ENCODE measurements at places on chromosomes 5 and 9.

- no peak for DNase-seq
These were observed 195.5 kb downstream of the SNCAIP start for GRCh38 chr5:122507581-122507980.

- no peak for DNase-seq
These were observed 49.7 kb downstream of the FAM174A start for GRCh38 chr5:100584889-100585288.

DNA sequence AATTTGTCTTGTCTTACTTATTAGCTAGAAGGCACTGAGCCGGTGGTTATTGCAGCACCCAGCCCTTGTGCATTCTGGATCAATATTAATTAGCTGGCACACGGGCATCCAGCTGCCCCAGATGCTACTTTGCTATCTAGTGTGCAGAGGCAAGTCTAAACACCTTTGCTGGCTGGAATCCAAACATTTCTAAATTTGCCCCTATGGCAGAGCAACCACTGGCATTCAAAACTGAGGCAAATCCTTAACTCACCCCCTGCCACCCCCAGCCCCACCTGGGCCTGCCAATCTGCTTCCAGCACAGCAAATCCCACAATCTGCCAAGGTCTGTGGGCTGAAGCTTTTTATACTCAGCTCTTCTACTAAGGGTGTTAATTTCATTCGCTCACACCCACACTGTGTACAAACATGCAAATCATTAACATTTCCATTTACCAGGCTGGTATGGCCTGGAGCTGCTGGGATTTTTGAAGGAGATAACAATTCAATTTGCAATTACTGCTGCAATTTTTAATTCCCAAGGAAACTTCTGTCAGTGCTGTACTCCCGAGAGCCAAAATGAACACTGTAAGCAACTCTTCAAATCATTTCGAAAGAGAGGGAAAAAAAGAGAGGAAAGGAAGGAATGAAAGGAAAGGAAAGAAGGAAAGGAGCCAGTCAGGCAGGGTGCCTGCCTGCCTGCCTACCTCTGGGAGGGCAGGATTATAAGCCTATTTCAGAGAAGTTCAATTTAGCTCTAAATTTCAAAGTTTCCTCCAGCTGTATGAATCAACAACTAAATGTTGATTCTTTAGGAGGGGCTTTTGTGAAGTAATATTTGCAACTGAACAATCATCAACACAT, 35.5 kb downstream of the RAPGEF1 start:
- no peak for DNase-seq

DNA sequence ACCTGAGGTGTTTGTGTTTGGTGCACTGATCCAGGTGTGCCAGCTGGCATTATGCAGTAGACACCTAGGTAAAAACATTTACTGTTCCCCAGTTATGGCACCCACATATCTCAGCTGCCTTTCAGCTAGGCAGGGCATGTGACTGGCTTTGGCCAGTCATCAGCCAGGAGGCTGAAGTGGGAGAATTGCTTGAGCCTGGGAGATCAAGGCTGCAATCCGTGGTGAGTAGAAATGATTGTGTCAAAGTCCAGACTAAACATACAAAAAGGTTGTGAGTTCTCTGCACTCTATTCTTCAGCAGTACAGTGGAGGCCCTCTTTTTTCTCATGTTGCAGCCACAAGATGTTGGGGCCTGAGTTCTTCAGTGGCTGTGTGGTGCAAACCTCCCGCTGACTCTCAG, 3.2 kb upstream of the FBLL1 start:
- DNase-seq, result no peak

- no peak for DNase-seq
These were observed 76.3 kb upstream of the PCA3 start for GRCh38 chr9:76687861-76688391.

DNA sequence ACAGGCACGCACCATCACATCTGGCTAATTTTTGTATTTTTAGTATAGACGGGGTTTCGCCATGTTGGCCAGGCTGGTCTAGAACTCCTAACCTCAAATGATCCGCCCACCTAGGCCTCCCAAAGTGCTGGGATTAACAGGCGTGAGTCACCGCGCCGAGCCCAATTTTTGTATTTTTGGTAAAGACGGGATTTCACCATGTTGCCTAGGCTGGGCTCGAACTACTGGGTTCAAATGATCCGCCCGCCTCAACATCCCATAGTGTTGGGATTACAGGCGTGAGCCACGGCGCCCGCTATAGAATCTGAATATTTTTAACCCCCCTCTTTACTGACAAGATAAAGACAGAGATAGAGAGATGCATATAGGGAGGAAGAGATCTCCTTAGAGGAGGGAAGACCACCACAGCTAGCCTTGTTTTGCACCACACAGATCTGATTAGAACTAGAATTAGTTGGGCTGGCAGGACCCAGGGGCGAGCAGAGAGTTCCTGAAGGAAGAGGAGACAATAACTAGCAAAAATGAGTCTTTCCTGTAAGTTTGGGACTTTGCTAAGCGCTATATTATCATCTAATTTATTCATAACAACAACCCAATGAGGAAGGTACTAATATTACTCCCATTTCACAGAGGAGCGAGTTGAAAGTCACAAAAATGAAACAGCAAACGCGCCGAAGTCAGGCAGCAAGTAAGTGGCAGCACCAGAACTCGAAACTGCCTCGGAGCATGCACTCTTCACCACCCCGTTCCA, 1.5 kb upstream of the ANKHD1 start:
- no peak for DNase-seq

DNA sequence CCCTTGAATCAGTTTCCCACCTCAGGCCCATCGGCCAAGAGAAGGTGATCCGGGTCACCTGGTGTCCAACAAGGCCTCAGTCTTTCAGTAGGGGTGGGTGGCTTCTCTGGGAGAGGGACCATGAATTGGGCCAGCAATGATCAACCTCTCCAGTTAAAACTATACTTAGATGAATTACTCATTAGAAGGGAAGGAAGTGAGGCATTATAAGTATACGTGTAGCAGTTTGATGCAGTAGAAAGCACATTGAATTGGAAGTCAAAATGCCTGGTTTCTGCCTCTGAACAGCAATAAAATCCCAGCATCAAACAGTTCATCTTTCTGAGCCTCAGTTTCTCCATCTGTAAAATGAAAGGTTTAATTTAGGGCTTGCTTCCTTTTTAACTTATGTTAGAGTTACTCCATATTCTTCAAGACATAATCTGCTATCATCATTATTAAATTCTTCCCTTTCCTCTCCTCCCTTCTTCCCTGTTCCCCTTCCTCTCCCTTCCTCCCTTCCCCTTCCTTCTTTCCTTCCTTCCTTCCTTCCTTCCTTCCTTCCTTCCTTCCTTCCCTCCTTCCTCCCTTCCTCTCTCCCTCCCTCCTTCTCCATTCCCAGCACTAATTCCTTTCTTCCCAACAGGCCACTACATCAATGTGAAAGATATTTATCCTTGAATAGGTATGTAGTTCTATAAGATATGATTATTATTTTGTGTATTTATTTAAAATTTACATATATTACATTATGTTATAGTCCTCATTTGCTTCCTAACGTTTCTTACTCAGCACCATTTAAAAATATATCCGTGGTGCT, 18.6 kb upstream of the TMEM174 start:
- DNase-seq, result no peak

DNA sequence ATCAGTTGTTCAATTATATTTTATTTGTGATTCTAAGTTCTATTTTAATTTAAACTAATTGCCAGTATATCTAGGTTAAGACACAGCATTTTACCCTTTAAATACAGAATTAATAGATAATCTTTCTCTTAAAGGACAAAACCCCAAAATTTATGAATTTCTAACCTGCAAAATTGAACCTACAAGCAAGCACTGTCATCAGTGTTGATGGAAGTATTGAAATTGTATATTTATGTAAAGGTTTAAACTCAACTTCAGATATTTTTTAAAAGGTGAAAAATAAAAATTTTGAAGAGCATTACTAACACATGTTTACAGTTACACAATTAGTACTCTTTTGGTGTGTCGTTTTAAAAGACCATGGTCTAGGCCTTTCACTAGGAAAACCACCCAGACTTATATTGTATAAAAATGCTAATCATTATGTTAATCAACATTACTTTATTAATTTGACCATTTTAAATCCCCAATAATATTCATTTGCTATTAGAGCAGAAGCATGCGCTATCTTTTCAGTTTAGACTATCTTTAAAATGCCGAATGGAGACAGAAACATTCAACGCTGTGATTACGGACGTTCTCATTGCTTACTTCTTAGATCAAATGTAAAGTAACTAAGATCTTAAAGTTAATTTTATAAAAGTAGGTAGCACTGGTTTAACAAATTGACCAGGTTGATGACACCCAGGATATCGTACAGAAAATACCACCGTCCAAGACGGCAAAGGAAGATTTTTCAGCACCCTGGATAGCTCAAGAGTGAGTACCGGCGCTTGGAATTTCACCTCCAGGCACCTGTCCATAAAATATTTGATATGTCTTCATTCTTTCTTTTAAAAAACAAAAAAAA, 3.2 kb downstream of the OTP start:
- DNase-seq, result no peak

DNA sequence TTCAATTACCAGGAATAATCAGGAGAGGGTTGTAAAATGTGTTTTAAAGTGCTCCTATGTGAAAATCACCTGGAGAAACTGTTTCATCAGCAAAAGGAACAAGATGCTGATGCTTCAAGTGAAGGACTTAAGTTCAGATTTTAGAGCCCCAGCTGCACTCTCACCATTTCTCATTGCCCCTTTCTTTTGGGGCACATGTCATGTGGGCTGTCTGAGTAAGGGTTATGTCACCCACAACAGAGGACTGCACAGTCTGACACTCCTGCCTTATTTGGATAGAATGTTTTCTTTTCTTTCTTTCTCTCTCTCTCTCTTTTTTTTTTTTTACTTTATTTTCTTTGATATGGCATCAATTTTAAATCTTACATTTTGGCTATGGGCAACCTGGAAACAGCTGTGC, 204.1 kb upstream of the EFNA5 start:
- DNase-seq, result no peak

- no peak for DNase-seq
These were observed 87.1 kb upstream of the CKMT2 start for GRCh38 chr5:81146031-81146430.

GRCh38 chr9:109907400-109907799, 127.4 kb downstream of the PALM2AKAP2 start:
- DNase-seq, result peak; percentile 44

DNA sequence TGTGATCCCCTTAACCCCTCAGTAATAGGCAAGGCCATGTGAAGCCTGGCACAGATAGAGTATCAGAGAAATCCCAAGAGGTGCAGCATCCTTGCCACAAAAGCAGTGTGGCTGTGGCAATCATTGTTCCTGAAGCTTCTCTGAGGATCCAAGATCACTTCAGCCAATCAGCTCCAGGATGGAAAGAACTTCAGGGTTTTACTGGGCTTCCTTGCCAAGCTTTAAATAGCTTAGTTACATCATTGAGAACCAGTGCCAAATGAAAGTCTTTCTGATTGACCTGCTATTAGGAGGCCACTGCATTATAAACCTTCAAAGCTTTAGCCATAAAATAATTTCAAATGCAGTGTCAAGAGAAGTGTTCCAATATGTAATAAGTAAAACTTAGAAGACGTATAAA, 430.6 kb downstream of the PIK3R1 start:
- DNase-seq, result no peak

DNA sequence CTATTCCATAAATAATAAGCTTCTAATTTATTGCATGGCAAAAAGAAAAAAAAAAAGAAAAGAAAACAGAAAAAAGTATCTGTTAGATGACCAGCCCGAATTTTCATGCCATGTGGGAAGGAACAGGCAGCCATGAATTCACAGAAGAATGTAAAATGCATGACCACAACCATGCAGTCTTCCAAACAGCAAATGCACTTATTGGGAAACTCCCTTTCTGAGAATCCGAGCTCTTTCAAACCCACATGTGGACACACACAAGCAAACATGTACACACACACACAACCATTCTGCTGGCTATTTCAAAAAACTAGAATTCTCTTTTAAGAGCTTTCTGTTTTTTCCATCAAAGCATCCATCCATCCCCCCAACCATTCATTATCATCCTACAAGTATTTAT, 236.1 kb downstream of the DNAH5 start:
- no peak for DNase-seq

DNA sequence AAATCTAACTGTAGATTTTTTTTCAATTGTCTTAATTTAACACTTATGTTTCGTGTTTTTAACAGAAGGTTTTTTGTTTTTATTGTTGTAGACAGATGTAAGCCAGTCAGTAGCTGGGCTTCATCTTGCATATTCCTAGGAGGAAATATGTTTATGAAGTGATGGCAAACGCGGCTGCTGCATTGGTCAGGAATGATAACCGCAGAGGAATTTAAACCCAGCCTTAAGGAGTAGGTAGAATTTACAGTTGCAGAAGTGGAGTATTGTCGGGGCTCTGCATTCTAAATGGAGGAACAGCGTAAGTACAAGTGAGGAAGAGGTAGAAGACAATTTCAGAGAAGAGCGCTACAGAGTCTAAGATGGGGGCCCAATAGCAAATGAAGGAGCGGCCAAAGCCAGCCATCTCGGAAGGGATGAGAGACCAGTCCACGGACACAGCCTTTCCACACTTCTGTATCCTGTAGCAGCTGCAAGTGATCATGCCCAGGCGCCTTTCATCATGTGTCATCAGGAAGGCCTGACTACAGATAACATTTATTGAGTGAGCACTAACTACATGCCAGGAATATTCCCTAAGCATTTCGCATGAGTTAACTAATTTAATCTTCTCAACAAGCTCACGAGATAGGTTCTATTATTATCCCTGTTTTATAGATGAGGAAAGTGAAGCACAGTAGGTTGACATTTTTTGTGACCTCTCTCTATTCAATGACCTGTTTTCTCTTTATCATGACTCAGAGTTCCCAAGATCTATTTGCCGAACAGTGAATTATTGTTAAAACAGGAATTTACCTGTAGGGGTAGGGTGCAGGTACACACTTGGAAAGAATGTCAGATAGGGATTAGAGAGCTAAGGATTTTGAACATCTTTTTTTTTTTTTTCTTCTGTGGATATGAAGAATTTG, 38.1 kb downstream of the CMYA5 start:
- no peak for DNase-seq

- DNase-seq, result no peak
These were observed 307.4 kb upstream of the SEMA6A start for GRCh38 chr5:116881921-116882531.
